ENCODE measurements at places on chromosomes 2 and 18.

DNA sequence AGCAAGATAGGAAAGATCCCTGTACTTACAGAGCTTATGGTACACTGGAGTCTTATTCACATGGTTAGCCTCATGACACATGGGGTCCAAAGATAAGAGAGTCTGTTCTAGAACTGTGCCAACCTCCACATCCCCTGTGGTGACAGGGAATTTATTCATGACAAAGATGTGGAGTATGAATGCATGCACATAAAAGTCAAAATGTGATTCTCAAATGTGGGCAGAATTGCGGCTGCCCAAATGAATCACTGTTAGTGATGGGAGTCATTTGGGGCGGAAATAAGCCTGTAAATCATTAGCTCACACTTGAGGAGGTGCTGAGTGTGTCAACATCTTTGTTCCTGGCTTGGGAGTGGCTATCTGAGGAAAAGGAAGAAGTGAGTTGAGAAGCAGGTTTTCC is 560.6 kb downstream of the SLC4A3 start:
- DNase-seq = peak; percentile 61

DNA sequence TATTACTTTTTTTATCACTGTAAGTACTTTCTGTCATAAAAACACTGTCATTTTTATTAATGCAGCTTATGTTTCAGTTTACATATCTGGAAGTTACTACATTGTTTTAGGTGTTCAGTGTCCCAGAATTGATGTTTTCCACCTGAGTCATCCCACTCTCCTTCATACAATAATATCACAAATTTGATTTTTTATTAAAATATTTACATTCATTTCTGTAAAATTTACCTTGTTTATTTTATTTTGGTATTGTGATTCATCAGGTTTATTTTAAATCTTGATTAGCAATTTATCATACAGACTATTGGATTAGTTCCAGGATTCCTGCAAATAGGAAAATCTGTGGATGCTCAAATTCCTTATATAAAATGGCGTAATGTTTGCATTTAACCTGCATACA is 1662.9 kb downstream of the SUCLG1 start:
- no peak for DNase-seq

DNA sequence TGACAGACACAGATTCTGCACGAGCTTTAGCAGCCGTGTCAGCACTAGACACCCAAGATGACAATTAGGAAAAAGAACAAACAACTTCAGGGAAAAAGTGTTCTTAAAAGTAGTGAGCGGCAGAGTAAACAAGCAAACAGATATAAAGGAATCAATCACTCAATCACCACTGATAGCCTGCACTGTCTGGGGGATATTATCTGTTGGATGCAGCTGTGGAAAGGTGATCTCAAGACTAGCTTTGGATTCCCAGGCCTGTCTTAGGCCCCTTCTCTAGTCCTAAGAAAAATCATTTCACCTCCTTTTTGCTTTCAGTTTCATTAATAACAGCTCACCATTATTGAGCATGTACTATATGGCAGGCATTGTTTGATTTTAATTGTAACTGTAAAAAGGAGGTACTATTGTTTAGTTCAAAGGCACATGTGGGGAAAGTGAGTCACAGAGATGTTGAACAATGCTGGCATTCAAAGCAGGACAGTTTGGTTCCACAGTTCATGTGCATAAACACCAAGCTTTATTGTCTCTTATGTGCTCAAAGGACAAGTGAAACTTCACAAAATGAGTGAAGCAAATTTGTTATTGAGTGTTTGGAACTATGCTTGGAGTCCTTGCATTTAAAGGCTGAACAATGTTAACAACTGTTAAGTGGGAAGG is 147.3 kb upstream of the TCF4 start:
- no peak for DNase-seq

- no peak for DNase-seq
Observed at GRCh38 chr2:133835821-133836619, 267.8 kb upstream of the NCKAP5 start.

DNA sequence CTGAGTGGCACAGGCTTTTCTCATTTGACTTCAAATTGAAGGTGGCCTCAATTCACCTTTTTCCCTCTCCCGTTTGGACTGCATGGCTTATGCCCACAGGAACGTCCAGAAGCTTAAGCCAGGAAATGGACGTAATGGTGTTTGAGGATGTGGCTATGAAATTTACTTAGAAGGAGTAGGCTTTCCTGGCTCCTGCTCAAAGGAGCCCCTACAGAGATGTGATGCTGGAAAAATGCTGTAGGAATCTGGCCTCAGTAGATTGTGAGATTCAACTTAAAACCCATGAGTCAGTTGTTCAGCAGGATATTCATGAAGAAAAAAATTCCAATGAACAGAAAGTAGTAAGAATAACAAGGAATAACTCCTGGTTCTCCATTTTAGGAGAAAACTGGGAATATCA is 129.0 kb downstream of the ICOS start:
- DNase-seq = no peak

GRCh38 chr2:202006301-202006700 is 27.4 kb upstream of the FZD7 start:
- DNase-seq = no peak

DNA sequence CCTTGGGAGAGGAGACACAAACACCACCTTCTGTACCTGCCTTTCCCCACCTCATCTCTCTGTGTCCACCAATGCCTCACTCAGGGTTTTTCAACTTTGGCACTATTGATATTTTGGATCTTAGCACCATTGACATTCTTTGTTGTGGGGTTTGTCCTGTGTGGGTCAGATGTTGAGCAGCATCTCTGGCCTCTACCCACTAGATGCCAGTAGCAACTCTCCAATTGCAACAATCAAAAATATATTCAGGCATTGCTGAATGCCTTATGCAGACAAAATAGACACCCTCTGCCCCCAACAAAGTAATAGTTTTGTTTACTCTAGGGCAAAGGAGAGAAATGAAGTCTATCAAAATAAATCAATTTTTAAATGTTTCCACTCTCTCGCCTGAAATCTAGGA is 1384.3 kb upstream of the NXPH2 start:
- DNase-seq = no peak

- DNase-seq = no peak
Observed at GRCh38 chr2:70069049-70069448, 18.2 kb upstream of the PCBP1 start.

- no peak for DNase-seq
Observed at GRCh38 chr18:27546991-27547390, 361.9 kb upstream of the CHST9 start.

DNA sequence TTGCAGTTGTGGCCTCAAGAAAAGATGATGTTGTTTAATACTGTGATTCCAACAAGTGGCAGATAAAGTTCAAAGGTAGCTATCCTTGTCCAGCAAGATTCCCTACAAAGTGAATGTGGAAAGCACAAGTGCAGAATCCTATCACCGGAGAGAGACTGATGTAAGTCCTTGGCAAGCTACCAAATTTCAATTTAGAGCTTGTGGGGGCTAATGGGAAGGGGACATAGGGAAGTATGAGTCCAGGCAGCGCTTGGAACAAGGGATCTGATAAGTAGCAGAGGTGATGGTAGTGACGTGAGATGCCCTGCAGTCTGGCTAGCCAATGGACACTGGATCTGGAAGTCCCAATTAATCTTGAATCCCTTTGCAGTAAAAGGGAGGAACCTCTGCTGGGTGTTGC is 165.2 kb upstream of the DTNA start:
- no peak for DNase-seq

DNA sequence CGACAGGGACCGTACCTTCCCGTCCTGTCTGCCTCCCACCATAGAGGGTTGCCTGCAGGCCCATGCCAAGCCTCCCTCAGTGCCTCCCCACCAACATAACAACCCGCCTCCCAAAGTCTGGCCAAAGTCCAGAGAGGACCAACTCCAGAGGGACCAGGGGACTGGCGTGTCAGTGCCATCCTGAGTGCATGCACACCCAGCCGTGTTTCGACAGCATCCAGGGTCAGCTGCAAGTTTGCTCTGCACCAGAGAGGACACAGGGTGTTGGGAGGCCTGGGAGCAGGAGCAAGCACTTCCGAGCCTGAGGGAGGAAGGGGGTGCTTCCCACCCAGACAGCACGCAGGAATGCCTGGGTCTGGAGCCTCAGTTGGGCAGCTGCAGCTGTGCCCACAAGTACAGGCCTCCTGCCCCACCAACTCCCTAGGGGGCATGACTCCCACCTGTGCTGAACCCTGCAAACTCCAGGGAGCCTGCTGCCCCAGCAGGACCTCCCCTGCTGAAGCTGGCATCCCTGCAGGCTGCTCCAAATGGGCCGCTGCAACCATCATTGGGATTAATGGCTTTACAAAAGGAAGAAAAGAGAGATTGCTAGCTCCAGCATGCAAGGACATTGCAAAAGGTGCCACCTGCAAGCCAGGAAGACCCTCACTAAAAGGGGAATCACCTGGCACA is 618.1 kb upstream of the FSHR start:
- DNase-seq = no peak

GRCh38 chr2:142140434-142140845 is 9.6 kb upstream of the LRP1B start:
- peak; percentile 13 for DNase-seq

- no peak for DNase-seq
Observed at GRCh38 chr2:38806015-38806732, 28.2 kb downstream of the GEMIN6 start.

GRCh38 chr2:236856848-236857235 is 228.8 kb upstream of the COPS8 start:
- DNase-seq = no peak

DNA sequence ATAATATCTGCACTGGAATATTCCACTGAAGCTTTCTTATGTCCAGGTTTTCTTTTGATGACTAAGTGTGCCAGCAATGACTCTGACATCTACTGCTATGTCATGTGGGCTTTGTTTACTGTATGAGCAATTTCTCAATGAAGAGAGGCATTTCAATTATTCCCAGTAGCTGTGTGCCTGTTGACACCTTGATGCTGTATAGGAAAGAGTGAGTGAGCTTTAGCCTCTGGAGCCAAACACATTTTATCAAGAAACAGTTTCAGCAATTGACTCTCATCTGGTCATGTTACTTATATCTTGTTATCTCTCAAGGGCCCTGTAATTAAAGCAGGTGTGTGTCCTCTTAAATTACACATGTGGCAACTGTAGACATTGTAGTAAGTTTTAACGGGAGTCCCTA is 493.2 kb upstream of the FANCL start:
- no peak for DNase-seq

DNA sequence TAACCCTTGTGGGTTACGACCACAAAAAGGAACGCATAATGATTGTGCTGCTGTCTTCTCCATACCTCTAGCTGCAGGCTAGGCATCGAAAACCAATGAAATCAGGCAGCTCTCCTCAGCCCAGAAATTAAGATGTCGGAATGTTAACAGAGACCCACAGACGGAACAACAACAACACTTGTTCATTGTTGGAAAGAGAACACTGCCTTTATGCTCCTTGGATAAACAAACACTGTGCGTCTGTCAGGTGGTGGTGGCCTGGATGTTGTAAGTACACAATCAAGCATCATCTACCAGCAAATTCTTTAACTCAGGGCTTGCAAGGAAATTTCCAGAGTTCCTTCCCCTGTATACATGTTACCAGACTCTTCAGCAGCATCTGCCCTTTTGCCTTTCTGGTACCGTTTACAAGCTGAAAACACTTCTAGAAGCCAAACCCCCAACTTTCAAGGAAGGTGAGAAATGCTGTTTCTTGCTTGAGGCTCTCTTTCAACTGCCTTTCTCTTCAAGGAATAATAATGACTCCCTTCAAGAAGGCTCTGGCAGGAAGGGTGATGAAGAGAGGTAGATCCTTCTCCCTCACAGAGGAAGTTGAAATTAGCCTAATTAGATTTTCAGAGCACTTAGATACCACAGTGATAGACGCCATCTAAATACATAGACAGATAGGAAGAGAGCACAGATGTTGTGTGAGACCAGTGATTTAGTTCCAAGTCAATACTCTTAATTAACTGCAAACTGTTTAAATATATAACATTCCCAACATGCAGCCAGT is 332.7 kb downstream of the ZNF521 start:
- no peak for DNase-seq

GRCh38 chr2:226030788-226031646 is 631.5 kb downstream of the NYAP2 start:
- peak; percentile 59 for DNase-seq

DNA sequence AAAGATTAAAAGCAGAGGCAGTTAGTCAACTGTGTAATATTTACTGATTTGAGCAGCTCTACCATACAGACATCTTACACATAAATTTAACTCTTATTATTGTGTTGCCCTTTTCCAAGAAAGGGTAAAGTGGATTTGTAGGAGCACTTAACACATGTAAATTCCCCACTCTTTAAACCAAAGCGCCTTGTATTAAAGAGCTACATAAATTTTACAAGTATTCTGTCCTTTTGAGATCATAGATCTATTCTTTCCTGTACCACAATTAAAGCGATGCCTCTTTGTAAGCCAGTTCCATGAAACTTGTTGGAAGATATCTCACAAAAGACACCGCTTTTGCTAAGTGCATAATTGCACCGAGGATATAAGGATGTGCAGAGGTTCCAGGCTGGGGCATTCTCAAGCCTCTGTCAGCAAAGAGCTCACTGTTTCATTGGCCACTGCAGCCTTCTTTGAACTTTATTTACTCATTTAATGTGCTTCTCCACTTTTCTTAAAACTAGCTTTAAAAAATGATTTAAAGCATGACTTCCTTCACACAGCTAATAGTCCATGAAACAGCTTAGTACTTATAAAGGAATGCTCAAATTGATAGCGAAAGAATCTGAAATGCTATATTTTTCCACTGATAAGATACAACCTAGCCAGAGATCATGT is 520.0 kb upstream of the TCF4 start:
- no peak for DNase-seq

DNA sequence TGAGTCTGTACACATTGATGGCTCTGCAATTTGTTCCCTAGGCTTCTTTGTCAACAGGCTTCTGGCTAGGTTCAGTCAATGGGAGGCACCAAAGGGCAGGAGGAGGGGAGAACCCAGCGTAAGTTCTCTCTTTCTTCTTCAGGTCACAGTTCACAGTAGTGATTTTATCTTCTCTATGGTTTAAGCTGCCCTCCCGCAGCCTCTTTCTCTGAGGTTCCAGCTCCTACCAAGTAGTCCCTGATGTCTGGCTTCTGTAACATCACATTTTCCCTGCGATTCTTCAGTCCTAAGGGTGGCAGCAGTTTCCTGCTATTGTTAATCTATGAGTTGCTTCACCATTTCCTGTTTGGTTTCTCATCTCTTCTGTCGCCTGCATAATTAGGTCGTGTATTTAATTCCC is 107.4 kb downstream of the CPO start:
- peak; percentile 60 for DNase-seq

DNA sequence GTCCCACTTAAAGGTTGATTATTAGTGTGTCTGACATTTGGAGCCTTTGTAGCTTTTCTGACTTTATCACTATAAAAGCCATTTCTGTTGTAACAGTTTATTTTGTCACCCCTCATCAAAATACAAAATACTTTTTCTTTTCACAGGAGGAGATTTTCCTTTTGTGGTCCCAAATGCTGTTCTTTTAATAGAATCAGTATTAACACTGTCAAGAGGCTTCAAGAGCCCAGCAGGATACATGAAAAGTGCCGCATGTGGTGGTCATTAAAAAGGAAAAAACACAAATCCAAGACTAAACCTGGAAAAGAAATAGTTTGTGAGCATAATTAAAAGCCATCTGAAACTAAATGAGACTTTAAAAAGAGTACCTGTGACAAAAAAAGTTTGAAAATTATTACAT is 515.7 kb downstream of the DCDC2C start:
- DNase-seq = no peak
